AG04449 (cell line): ENCODE measurements at places on chromosomes 12 and 14.

DNA sequence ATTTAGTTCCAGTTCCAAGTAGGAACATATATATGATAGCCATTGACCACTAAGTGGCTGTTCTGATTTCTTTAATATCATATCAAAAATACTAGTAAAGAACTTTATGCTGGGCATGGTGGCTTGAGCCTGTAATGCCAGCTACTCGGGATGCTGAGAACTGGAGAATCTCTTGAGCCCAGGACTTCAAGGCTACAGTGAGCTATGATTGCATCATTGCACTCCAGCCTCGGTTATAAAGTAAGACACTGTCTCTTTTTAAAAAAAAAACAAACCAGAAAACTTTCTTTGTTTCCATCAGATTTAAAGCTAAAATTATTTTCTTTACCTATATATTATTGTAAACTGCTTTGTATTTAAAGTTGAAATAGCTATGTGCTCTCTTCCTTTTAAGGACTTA, 127.0 kb downstream of the SCAF11 start:
- DNase-seq, result no peak

- no peak for DNase-seq
Observed at GRCh38 chr14:64340560-64341196, 46.5 kb upstream of the ESR2 start.

- DNase-seq, result no peak
Observed at GRCh38 chr12:52992699-52993557, 13.3 kb upstream of the EIF4B start.

- no peak for DNase-seq
Observed at GRCh38 chr14:102325791-102326345, 6.3 kb downstream of the ZNF839 start.

GRCh38 chr12:4261655-4262054, 11.9 kb upstream of the CCND2 start:
- no peak for DNase-seq

- DNase-seq, result no peak
Observed at GRCh38 chr14:79420725-79421124, 790.6 kb downstream of the DIO2 start.

GRCh38 chr14:53953002-53953827, 3.4 kb downstream of the BMP4 start:
- DNase-seq, result no peak

DNA sequence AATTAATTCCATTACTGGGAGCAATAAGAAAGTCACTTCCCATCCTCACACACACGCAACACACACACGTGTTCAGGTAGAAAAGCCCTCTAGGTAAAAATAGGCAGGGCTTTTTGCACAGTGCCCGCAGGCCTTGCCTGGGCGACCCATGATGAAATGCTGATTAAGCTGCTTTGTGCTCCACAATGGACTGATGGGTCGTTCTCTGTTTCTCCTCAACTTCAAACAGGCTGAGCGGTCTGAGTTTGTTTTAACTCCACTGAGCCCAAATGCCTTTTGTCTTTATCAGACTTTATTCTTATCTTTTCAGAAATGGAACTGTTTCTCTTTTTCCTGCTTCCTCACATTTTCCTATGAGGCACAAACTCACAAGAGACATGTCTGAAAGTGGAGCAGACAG, 9.4 kb upstream of the DACT1 start:
- no peak for DNase-seq

- DNase-seq, result no peak
Observed at GRCh38 chr14:56414236-56414635, 165.4 kb upstream of the TMEM260 start.

- DNase-seq, result no peak
Observed at GRCh38 chr12:65232476-65233077, 45.9 kb upstream of the MSRB3 start.

GRCh38 chr12:25146686-25147085, 48.3 kb downstream of the DNAI7 start:
- no peak for DNase-seq

DNA sequence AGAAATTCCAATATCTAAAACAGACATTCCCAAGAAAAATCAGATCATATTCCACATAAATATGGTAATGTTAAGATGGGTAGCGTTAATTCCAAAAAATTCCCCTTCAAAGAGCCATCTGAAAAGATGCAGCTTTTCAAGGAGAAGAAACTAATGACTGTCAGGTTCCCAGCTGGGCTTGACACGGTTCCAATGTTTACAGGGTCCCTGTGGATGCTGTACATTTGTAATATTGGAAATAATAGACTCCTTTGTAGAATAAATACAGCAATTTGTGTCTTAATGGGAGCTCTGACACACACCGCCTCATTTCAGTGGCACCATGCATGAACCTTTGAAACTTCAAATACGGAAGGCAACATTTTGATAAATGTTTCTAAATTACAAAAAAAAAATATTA, 140.6 kb downstream of the ITPR2 start:
- no peak for DNase-seq

- DNase-seq, result no peak
Observed at GRCh38 chr12:108358580-108358965, 19.5 kb upstream of the CMKLR1 start.

- no peak for DNase-seq
Observed at GRCh38 chr12:107109726-107110719, 16.7 kb upstream of the CRY1 start.

DNA sequence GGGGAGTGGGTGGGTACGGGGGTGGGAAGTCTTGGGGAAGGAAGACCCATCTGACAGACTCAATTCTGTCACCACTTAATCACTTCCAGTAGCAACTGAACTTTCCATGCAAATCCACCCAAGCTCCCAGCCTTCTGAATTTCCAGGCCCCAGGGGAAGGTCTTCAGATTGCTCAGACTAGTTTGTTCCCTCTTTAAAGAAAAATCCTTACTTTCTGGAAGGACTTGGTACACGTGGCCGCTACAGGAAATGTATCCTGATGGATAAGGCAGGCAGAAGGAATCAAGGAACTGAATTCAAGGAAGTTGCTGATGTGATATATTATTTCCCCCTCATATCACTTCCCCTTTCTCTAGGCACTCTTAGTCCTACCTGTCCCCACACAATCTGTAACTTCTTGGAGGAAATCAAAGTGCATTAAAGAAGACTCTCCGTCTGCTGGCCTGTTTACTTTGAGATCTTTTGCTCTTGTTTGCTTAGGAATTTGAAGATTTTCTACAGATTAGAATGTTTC, 6.4 kb downstream of the NFKBIA start:
- DNase-seq, result no peak

- DNase-seq, result no peak
Observed at GRCh38 chr12:11761869-11762567, 112.5 kb downstream of the ETV6 start.

DNA sequence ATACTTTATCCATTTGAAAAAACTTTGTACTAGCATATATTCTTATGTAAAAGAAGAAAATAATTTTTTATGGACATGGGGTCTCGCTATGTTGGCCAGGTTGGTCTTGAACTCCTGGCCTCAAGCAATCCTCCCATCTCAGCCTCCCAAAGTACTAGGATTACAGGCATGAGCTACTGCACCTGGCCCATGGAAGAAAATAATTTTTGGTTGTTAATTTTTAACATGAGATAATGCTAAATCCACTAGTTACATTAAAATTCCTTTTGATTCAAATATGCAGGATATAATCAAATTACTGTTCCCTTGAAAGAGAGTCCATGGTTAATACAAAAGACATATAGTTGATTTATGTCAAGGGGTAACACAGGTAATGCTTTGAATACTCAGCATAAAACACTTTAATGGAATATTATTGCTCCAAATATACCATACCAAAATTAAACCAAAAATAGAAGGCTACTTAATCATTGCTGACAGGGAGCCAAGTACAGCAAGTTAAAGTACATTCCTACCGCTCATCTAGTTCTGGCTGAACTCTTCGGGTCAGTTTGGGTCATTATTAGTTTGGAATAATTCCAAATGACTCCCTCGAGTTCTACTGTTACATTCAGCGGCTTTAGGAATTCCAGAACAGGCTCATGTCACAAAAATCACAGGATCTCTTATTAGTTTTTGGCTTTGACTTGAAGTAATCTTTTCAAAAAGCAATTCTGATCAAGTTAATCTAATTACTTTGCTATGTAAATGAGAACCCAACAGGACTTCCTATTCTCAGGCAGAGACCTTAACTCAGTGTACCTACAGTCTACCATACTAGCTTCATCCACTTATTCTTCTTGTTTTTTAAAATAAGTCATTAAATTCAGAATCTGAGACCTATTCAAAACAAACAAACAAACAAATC, 6.1 kb downstream of the SOS2 start:
- peak; percentile 69 for DNase-seq

DNA sequence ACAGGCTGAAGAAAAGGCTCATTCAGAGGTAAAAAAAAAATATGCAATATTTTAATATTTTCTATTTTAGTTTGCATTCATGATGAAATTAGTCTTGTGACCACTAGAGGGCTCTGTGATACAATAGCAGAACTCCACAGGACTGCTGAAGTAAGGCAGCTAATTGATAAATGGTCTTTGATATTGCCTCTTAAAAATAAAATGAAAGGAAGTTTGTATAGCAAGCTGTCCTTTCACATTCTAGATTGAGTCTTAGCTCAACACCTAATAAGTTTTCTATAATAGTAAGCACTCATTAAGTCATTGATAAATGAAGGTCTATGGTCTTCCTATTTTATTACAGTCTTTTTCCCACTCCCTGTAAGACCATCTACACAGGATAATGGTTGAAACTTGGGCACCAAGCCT, 315.7 kb downstream of the NAV3 start:
- no peak for DNase-seq

DNA sequence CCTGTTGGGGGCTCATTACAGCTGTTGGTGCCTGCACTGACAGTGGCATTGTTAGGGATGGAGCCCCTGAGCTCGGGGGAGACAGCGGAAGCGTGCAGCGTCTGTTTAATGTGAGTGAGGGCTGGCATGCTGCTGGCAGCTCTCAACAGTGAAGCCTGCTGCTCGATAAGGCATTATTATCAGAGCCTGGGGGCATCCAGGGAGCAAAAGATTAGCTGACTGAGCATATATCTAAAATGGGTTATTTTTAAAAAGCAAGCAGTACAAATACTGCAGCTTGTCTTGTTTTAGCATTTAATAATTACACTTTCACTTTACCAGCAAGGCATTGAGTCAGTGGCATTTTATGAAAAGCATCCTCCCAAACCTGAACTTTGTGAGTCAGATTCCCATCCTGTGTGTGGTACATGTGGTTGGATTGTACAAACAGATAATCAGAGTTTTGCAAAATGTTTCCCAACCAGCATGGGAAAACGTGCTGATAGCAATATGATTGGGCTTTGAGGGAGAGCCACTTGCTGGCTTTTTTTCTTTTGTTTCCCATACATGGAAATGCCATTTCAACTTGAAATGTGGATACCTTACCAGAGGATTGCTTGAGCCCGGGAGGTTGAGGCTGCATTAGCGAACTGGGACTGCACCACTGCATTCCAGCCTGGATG, 150.8 kb downstream of the PRKCH start:
- peak; percentile 99 for DNase-seq

DNA sequence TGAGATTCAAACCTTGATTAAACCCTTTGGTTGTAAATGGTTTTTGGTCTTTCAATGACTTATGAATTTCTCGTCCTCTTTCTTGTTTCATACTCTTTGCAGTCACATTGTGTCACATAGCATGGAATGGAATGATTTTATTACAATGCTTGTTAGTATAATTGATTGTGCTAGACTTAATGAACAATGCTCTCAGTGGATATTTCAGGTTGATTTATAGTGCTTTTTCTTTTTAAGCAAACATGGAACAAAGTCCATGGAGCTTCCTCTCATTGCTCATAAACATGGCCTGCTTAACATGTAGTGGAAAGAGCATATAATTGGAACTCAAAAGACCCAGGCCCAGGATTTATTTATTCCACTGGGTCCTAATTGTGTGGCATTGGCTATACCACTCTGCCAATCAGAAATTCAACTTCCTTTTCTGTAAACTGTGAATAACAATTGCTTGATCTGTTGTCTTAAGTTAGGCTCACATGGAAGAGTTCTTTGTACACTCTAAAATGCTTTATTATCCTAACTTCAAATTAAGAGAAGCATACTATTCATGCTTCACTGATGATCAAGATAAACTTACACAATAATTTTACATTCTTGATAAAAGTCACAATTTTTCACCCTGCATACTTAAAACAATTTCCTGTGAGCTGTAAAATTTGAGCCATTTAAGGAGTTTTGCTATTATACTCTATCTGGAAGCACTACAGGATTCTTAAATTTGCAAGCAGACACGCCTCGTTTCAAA, 370.5 kb upstream of the PDE3A start:
- DNase-seq, result no peak

DNA sequence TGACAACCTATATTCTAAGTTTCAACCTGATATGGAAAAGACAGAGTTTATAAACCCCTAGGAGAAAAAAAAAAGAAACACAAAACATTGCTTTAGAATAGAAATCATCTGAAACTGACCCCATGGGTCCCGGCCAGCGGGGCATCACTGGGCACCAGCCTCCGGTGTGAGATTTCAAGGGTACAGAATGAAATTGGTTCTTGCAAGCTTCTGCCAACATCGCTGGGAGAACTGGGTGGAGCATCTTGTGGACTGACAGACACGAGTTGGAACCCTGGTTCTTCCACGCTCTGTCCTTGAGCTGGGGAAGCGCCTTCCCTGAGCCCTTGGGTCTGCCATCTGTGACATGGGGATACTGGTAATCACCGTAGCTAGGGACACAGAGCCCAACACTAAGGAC, 173.6 kb downstream of the PHETA1 start:
- no peak for DNase-seq

- DNase-seq, result no peak
Observed at GRCh38 chr14:91383439-91383838, 34.2 kb downstream of the CCDC88C start.

DNA sequence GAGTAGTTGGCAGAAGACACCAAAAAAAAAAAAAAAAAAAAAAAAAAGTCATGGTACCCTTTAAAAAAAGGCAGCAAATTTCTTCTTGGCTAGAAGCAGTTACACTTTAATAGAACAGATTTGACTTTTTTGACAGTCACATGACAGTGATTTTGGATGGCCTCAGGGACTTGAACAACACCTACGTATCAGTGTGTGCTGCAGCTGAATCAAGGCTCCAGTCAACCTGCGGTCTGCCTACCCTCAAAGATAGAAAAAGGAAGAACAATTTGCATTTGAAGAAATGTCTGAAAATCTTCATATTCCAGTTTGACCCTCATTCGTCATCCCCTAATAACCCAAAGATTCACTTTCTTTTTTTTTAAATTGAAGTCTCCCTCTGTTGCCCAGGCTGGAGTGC, 53.9 kb downstream of the MDM2 start:
- DNase-seq, result no peak

DNA sequence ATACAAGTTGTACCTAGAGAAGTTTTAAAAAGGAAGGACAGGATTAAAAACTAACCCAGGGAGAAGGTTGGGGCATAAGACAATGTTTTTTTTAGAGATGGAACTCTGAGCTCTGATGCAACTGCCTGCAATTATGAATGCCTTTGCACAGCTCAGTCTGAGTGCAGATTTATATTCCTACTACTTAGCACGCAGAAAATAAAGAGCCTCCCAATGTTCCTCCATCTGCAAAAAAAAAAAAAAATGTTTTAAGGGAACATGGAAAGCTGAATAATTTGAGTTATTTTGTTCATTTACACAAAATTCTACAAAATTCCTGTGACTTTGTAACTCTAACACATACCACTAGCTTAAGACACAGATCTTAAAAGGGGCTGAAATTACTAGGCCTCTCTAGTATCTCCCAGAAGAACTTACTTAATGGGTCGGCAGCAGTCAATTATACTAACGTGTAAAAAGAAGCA, 15.7 kb downstream of the CLIP1 start:
- DNase-seq, result no peak
